Neural crest cell (in vitro differentiated cells): ENCODE measurements at places on chromosomes 11 and 22.

GRCh38 chr22:47818496-47818895, 1056.0 kb downstream of the TBC1D22A start:
- no peak for DNase-seq

GRCh38 chr11:18527512-18527911, 770 bp upstream of the TSG101 start:
- DNase-seq, result no peak

- no peak for DNase-seq
Observed at GRCh38 chr11:116696381-116696941, 76.3 kb downstream of the BUD13 start.

- no peak for DNase-seq
Observed at GRCh38 chr11:107118025-107118720, 99.9 kb upstream of the GUCY1A2 start.

DNA sequence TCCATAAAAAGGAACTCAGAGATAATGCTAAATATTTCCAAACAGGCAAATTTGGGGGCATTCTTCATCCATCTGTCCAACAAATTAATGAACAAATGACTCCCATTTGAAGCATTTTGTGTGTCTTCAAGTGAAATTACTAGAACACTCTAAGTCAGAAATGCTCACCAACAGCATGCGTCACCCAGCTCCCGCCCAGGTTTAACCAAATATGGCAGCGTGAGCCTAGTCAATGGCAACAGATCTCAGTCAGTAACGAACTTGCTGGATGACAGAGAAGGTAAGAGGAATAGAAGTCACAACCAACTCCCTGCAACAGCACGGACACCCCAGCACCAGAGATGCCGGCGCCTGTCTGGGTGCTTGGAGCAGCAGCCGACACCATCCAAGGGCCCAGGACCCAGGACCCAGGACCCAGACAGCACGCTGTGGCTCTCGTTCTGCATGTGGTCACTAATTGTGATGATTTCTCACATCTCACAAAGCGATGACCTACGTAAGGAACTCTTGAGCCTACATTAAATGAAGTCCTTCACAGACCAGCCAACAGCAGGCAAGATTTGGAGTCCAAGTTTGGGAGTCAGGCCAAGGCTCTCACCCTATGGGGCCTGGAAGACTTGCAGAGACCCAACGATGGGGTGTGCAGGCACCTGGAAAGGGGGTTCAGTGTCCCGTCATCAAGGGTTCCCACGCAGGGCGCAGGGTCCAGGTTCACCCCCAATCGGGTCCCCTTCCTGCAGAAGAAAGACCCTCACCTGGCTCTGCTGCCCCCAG, 556.9 kb downstream of the BRD1 start:
- no peak for DNase-seq

DNA sequence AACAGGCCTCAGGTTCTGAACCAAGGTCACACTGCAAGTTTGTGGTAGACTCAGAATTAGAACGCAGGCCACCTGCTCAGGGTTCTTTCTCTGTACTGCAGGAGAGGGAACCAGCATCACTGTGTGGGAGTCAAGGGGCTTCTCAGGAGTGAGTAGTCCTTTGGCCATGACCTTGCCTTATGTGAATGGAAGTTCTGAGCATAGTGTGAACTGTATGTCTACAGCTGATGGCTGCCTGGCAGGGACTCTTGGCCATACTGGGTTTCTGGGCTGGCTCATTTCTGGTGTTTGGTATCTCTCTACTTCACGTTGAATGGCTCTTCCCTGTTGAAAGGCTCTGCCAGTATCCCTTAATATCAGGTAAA, 40.1 kb upstream of the TUB start:
- DNase-seq, result no peak

- DNase-seq, result no peak
Observed at GRCh38 chr11:45653277-45653676, 12.1 kb downstream of the CHST1 start.

DNA sequence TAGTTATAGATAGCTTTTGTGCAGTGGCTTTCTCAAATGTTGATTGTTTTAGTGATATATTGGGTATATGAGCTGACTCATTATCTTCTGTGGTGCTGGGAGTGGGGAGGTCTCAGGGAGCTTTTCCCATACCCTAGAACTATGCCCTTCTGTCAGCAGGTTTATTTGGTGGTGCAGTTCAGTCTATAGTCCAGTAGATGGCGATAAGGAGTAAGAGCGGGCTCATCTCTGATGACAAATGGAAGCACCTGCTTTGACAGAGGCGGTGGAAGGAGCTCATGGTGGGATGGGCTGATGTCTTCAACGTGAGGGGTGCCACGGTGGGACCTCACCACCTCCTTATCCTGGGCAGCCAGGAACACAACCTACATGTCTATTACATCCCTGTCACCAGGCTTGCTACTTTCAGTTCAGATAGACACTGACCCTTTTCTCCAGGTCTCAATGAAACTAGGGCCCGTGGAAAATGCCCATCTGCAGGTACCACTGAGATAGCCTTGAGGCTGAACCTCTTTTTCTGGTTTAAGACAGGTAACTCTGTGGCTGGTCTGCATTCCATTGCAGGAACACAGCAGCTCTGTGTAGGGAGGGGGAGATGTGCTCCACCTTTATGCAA, 13.0 kb upstream of the OR6A2 start:
- DNase-seq, result peak; percentile 29

DNA sequence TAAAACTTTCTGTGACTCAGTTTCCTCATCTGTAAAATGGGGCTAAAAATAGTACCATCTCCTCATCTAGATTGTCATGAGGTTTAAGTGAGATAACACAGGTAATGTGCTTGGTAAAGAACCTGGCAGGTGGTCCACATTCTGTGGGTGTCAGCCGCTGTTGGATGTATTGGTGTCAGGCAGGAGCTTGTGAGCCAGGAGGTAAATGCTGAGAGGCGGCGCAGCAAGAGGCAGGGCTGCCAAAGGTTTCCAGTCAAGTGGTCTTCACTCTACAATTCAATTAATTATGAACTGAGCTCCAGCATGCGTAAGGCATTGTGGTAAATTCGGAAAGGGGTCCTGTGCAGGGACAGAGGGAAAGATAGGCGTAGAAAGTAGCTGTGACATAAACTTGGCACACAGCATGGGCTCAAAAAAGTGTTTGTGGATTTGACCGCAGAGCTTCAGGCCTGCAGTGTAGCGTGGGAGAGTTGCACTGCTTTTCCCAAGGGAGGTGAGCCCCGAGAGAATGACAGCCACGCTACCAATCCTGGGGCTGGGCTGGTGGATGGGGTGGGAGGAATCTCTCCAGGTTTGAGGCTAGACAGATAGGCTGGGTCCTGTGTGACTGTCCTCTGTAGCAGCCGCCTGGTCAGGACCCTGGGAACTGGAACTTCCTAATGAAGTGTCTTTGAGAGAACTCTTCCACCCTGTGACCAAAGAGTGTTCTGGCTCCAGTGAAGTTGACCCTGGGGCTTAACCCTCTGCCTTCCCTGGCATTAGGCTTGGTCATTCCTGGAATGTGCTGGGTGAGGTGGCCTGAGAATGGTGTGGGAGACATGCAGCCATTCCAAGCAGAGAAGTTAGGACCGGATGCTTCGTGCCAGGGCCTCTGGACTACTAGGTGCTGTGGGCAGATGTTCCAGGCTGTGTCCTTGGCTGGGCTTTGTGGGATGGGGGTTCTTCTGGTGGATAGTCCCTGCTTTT, 122.4 kb downstream of the FEZ1 start:
- DNase-seq, result no peak

DNA sequence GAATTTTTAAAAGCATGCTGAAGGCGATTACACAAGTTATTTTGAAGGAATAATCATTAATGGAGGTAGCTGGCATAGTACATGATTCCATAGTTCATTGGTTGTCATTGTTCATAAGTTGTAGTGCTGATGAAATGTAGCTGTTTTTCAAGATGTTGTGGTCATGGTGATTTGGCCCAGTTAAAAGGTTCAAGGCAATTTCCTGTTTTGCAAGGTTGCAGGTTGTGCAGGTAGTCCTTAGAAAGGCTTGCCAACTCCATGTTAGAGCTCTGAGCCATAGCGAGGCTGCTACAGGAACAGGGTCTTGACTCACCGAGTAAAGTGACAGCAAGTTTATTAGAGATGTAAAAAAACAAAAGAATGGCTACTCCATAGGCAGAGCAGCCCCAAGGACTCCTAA, 95.8 kb upstream of the CHORDC1 start:
- DNase-seq, result no peak

- DNase-seq, result no peak
Observed at GRCh38 chr11:102172127-102172848, 62.0 kb downstream of the YAP1 start.

- DNase-seq, result no peak
Observed at GRCh38 chr22:31305194-31305593, 12.9 kb upstream of the PIK3IP1 start.

DNA sequence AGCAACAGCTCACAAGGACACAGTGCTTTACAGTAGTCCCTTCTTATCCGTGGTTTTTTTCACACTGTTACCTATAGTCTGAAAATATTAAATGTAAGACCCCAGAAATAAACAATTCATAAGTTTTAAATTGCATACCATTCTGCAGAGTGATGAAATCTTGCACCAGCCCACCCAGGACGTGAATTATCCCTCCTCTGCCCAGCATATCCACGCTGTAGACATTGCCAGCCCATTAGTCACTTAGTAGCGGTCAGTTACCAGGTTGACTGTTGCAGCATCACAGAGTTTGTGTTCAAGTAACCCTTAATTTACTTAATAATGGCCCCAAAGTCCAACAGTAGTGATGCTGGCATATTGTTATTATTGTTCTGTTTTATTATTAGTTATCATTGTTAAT, 3.6 kb downstream of the CLTCL1 start:
- DNase-seq, result no peak

DNA sequence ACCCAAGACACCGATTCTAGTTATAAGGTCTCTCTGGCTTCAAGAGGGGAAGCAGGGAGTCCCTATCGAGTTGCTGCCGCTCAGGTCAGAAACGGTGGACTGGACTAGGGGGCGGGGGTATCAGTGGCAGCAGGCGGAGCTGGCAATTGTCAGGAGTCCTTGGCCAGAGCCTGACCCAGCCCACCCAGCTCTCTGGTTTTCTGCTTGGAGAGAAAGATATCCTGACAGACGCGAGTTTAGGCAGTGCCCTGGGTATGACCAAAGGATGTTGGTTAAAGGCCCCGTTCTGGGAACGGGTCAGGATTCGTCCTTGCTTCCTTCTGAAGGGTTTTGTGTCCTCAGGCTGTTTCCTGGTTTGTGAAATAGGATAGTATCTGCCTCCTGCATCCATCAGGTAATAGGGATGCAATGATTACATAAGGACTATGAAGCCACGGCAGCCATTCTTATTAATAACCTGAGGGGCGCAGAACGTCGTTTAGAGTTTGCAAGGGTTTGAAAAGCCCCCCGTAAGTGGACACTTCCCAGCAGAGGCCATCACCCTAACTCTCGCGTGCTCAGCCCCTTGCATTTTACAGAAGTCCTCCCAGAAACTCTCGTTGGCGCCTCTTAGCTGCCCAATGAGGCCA, 700 bp upstream of the DEPDC5 start:
- DNase-seq, result peak; percentile 48
